Fibroblast of villous mesenchyme (primary cell): ENCODE measurements at places on chromosomes 13 and 19.

GRCh38 chr19:10019246-10019645 lies 6.0 kb downstream of the RDH8 start:
- no peak for DNase-seq

DNA sequence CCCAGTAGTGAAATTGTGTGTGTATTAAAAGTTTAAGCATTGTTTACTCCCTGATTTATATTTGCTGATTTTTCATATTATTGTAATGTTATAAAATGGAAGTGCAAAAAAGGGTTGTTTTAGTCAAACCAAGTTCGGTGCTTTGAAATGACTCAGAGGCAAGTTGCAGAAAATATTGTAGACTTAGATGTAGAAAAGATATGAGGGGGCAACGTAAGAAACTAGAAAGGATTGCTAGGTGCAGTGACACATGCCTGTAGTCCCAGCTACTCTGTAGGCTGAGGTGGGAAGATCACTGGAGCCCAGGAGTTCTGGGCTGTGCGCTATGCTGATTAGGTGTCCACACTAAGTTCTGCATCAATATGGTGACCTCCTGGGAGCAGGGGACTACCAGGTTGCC lies 16.1 kb upstream of the LPAR6 start:
- no peak for DNase-seq

GRCh38 chr19:46821512-46822409 lies 28.9 kb downstream of the AP2S1 start:
- no peak for DNase-seq

DNA sequence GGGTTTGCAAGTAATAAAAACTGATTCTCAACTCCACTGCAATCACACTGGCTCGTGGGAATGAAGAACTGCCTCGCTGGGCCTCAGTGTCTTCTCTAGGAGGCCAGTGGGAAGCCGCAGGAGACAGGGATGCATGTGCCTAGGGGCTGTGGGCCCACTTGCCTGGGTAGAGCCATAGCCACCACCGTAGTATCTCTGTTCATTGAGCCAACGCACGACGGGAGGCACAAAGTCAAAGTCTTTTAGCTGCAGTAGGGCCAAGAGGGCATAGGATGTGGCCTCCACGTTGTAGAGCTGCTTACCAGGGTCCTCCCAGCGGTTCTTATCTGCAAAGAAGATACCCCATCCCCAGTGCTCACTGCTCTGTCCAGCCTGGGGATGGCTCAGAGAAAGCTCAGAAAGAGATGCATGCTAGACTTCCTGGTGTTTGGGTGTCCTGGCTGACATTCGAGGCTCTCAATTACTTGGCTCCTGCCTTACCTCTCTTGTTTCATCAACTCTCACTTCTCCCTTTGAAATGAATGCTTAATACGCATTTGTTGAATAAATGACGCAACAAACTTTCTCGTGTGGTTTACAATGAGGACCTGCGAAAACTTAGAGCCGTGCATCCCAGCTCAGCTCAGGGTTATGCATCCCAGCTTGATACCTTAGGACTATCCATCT lies 16.1 kb upstream of the TNFSF14 start:
- no peak for DNase-seq

GRCh38 chr13:53545340-53545941 lies 516.8 kb downstream of the OLFM4 start:
- no peak for DNase-seq
